ENCODE measurements at places on chromosomes 12 and 14.

DNA sequence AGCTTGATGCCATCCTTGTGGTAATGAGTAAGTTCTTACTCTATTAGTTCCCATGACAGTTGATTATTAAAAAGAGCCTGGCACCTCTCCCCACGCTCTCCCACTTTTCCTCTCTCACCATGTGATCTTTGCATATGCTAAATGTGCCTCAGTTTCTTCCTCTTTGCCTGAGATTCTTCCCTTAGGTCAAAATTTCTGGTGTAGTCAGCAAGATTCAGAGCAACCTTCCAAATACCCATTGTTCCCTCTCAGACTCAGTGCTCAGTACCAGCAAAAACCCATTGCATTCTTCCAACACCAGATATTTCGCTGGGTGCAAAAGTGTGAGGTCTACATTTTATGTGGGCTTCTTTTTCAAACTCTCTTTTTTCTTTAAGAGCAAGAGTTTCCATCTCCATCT is 10.8 kb upstream of the USP15 start:
- no peak for DNase-seq

- no peak for DNase-seq
Observed at GRCh38 chr12:99119943-99120342, 474.9 kb downstream of the APAF1 start.

DNA sequence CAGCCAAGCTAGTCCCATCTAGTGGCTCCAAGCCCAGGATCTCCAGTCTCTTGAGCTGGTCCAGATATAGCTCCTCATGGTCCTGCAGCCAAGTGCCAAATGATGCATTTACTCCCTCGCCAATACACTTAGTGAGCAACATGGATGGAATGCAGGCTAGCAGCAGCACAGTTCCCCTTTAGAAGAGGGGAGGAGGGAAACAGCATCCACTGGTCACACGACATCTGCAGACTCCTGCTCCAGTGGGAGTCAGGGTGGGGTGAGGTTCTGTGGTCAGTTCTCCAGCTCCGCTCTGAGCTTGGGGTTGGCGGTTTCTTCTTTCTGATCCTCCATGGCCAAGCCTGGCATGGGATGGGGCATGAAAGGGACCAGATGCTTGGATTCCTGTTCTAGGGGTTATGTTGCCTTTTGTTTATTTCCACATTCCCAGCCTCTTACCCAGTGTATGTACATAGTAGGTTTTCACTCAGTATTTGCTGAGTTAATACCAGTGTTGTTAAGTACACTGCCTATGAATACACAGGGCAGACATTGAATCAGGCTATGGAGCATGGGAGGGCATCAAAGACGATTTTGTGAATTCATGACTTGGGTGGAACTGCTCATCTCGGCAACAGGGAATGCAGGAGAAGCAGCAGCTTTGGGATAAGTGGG is 57.3 kb downstream of the GALNT16 start:
- peak; percentile 93 for DNase-seq

- no peak for DNase-seq
Observed at GRCh38 chr12:13311551-13311950, 115.0 kb downstream of the EMP1 start.

DNA sequence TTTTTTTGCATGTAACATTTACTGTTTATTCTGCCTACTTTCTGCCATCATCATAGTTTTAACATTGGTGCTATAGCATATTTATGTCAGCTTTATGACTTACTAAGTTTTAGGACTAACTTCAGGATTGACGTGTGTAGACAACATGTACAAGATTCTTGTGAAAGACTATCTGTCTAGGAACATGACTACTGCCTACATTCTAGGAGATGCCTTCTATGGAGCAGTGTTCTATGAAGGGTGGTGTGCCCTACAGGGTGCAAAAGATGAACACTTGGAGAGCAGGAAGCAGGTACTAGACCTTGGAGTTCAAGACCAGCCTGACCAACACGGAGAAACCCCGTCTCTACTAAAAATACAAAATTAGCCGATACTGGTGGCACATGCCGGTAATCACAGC is 118.6 kb downstream of the FGD4 start:
- no peak for DNase-seq

DNA sequence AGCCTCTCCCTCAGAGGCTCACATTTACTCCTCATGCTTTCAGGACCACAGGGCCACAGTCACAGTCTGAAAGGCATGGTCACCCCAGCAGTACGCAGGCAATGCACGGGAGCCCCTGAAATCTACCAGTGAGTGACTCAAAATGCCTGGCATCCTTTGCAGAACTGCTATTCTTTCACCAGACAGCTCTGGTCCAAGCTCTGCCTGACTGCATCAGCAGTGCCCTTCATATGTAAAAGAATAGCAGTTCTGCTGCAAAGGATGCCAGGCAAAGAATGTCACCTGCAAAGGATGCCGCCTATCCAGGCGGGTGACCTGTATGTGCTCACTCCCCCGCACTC is 38.5 kb downstream of the LGMN start:
- DNase-seq: no peak

DNA sequence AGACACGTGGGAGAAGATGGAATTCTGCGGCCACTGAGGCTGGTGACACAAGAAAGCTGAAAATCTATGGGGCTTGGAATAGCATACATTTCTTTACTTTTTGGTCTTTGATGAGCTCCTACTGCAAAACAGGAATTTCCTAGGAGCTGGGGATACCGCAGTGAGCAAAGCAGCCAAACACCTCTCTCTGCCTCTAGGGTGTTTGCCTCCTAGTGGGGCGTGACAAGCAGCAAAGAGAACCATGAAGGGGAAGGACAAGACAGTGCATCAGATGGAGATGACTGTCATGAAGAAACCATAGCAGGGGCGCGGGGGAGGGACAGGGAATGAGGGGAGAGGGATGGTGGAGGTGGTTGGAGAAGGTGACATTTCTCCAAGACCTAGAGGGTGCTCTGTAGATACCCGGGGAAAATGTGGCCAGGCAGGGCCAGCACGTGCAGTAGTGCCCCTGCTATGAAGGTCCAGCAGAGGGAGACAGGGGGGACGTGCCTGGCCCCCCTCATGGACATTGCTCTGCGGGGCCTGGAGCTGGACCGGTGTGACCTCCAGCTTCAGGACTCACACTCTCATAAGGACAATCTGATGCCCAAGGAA is 58.6 kb downstream of the SERPINA3 start:
- DNase-seq: no peak

DNA sequence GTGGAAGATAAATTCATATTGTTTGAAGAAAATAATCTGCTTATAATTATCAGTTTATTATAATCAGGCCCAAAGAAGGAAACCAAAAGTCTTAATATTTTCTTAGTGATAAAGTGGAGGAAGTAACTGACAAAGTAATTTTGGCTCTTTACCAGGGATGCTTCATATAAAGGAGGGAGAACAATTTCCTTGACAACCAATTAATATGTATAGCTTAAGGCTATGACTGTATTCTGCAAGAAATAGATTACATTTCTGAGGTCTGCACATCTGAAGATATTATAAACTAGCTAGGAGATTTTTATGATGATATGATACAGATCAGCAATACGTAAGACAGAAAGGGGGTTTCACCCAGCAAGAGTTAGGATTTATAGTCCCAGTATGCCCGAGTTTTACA is 90.8 kb downstream of the BICD1 start:
- DNase-seq: no peak

DNA sequence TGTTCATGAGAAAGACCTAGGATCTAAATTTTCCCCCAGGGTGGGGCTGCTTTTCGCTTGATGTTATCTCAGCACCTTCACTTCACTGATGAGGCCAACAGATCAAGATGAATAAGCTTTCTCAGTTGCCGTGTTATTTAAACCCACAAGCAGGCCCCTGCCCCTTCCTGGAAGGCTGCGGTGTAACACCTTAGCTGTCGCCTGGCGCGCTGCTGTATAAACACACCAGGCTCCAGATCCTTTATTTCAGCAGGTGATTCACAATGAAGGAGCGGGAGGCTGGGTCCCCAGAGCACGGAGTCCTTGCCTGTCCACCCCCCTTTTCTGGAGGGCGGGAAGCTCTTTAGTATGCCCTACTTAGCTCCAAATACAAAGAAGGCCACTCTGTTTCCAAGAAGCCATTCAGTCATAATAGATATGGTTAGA is 515.4 kb downstream of the FUT8 start:
- DNase-seq: no peak

DNA sequence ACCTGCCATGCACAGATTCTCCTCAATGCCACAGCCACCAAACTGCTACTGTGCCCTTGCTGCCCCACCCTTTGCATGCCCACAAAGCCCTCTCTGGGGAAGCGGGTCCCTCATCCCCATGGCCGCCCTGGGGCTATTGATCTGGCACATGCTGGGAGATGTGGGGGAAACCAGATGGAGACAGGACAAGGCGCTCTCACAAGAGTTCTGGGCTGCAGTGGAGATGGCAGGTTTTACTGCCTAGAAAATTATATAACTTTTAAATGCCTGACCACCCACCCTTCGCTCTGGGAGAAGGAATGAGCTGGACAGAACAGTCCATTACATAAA is 10.6 kb upstream of the PIP4K2C start:
- DNase-seq: no peak

GRCh38 chr14:77284466-77284865 is 13.5 kb upstream of the NGB start:
- DNase-seq: no peak

GRCh38 chr12:75717902-75718301 is 206.5 kb upstream of the KRR1 start:
- no peak for DNase-seq

GRCh38 chr14:49972131-49972671 is 79.3 kb downstream of the ARF6 start:
- DNase-seq: no peak

DNA sequence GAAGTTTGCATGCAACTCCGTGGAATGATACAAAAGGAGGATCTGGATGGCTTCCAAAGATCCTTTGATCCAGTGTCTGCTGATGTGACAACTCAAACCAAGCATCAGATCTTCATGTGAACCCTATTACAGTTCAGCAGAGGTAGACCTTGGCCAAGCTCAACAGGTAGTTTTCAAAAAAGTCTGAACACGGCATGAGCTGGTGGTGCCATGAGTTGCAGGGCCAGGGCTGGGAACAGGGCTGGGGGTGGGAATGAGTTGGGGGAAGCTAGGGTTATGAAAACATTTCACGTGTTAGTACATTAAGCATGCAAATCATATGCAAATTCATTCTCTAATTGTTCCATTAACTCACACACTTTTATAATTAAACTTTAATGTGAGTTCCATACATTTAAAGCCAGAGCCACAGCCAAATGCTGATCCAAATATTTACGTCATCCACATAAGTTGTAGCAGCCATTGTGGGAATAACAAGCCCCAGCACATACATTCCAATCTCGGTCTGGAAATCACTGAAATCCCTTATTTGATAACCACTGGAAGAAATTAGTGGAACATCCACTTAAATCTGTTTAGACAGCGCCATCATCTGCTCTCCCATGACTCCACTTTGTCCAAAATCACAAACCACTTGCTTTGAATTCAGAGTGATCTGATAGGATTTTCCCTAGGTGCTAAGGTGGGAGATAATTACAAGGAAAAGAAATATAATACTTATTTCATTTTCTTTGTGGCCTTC is 158.5 kb downstream of the APAF1 start:
- no peak for DNase-seq

GRCh38 chr12:98678946-98679610 is 34.0 kb downstream of the APAF1 start:
- DNase-seq: no peak

GRCh38 chr12:60421741-60422140 is 825.9 kb downstream of the SLC16A7 start:
- DNase-seq: peak; percentile 7

DNA sequence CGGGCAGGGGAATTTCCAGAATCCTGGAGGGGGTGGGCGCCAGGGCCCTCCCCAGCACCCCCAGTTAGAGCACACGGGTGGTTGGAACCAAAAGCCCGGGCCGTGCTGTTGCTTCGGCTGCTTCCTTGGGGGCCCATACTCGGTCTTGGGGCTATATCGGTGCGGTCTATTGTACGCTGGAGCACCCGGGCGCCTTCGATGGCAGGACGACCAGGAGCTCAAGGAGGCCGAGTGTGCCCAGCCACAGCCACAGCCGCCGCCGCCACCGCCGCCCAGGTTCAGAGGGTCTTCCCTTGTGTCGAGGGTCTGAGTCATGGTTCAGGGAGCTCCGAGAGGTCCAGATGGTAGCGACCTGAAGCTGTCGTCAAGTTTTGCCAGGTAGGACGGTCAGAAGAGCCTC is 548 bp downstream of the CCER1 start:
- no peak for DNase-seq

DNA sequence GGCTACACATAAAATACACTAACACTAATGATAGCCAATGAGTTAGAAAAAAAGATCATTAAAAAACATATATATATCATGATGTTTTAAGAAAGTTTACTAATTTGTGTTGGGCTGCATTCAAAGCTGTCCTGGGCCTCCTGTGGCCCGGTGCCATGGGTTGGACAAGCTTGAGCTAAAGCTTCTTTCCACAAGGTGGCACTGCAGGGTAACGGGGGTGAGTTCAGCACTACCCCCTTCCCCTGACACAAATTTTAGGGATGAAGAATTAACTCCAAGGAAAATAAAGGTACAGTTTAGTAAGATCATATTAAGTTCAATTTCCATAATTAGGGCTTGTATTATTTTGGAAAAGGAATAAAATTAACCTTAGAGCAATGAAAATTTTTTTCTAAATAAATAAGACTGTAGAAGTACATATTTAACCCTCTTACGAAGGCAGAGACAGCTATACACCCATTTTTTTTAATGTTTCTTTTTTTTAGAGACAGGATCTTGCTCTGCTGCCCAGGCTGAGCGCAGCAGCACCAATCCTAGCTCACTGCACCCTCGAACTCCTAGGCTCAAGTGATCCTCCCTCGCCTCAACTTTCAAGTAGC is 38.9 kb downstream of the PPP1R13B start:
- peak; percentile 80 for DNase-seq

- no peak for DNase-seq
Observed at GRCh38 chr12:111429828-111430432, 24.2 kb downstream of the SH2B3 start.

- no peak for DNase-seq
Observed at GRCh38 chr12:121465921-121466793, 66.2 kb downstream of the RNF34 start.

GRCh38 chr14:64178814-64179213 is 115.4 kb downstream of the ESR2 start:
- no peak for DNase-seq

GRCh38 chr12:52310622-52311284 is 10.4 kb downstream of the KRT83 start:
- DNase-seq: no peak

GRCh38 chr12:30142301-30142700 is 358.6 kb upstream of the TMTC1 start:
- DNase-seq: no peak

- no peak for DNase-seq
Observed at GRCh38 chr12:121165316-121165715, 32.6 kb downstream of the P2RX7 start.

DNA sequence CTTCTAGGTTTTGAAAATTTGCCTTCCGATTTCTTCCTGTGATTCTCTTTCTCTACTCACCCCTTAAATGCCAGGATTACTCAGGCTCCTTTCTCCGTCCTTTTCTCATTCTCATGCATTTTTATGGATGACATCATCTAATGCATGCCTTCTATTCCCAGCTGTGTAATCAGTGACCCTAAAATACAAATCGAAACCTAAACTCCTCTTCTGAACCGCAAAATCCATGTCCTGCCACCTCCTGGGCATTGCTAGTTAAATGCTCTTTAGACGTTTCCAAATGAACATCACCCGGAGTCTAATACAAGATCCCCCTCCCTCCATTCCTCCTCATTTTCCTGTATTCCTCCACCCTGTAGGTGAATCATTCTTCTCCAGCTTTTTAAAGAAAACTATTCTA is 1703.1 kb upstream of the FLRT2 start:
- DNase-seq: peak; percentile 46
